ENCODE measurements at places on chromosomes 2 and 18.
A peak's percentile ranks its signal among the peaks of the same experiment; 100 is the strongest.

DNA sequence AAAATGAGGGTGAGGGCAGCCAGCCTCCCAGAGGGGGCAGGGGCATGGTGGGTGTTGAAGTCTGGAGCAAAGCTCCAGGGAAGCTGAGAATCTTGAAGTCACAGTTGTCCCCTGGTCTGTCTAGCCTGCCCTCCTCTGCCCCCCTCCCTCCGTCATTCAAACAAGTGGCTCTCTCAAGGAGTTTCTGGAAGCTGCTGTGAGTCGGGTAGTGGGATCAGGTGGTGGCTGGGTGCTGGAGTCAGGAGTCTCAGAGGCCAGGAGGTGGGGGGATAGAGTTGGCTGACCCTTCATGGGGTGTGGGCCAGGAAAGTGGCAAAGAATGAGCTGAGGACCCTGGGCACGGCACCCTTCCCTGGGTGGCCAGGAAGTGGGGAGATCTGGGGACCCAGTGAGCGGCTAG lies 495 bp upstream of the ASIC4 start:
- no peak for DNase-seq

DNA sequence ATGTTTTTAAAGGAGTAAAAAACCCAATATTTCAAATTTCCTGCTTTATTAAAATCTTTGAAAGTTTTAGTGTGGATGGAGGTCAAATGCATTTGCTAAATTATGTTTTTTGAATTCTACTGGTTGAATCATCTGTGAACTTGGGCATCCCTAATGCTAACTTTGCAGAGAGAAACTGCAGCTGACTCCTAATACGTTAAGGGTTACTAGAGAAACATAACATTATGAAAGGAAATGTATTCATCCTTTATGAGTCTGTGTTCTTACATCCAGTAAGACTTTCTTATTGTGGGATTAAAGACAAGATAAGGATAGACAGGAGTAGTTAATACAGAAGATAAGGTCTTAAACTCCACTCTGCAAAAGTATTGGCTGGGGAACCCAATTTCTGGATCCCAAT lies 140.6 kb downstream of the FAM124B start:
- no peak for DNase-seq

DNA sequence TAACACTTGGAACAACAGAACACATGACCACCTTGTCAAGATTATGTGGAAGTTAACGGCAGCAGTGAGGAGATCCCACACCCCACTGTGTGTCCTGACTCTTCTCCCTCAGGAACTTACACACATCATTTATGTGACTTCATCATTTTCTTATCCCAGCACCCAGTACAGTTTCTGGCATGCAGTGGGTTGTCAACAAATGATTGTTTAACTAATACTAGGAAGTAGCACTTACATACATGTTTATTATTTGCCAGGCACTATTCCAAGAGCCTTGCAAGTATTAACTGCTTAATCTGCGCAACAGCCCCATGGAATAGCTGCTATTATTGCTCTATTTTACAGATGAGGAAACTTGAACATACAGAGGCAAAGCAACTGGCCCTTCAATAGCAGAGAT lies 391.5 kb downstream of the TXNL1 start:
- DNase-seq = no peak

DNA sequence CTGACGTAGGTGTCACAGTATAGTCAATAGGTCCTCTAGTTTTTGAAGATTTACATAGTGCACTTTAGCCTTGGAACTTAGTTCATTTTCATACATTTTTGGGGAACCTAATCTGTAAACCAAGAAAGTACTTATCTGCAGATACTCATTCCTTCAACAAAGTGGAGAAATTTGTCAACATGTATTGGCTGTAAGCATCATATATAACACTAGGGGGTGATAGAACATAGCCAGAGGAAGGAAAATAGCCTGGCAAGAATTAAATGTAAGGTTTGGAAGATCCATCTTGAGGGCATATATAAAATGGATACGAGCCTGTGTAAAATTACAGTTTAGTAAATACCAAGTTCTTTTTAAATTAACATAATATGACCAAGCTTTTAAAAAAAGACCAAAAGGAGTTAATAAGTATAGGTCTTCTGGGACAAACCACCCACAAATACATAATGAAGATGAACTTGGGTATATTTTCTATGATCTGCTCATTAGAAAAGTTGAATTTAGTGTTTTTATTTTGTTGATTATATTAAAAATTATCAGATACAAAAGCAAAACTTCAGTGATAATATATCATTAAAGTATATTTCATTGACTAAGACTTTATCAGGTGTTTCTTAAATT lies 18.2 kb downstream of the RPL37A start:
- peak; percentile 60 for DNase-seq

- no peak for DNase-seq
Measured at GRCh38 chr2:219422952-219423534, 4.9 kb downstream of the DES start.

DNA sequence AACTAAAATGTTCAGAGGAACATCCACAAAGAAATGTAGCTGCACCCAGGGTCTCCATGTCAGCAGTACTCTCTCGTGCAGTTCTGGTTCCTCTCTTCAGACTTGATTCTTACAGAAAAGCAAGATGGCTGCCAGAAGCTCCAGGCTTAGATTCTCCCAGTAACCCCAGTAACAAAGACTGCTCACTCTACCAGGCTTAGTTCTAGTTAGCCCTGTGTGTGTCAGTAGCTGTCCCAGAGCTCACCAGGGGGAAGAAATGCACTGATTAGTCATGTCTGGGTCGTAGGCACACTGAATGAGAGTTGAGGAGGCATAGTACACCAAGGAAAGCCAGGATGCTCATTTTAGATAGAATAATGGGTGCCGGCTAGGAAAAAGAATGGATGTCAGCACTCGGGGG lies 395.0 kb upstream of the NRP2 start:
- no peak for DNase-seq

DNA sequence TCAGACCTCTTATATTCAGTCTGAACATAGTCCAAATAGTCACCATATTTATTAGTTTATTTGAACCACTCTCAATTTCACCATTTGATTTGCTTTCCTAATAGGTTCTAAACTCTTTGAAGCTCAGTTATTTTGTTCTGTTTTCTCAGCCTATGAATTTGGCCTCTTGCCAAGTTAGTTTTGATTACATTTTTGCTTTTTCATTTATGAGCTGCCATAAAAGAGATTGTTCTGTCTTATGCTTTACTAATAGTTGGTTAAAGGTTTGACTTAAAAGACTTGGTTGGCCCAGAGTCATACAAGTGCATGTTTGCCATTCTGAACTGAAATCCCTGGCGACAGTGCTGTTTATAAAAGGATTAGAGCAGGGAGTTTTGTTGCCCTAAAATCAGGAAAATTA lies 85.9 kb upstream of the RANBP2 start:
- no peak for DNase-seq

DNA sequence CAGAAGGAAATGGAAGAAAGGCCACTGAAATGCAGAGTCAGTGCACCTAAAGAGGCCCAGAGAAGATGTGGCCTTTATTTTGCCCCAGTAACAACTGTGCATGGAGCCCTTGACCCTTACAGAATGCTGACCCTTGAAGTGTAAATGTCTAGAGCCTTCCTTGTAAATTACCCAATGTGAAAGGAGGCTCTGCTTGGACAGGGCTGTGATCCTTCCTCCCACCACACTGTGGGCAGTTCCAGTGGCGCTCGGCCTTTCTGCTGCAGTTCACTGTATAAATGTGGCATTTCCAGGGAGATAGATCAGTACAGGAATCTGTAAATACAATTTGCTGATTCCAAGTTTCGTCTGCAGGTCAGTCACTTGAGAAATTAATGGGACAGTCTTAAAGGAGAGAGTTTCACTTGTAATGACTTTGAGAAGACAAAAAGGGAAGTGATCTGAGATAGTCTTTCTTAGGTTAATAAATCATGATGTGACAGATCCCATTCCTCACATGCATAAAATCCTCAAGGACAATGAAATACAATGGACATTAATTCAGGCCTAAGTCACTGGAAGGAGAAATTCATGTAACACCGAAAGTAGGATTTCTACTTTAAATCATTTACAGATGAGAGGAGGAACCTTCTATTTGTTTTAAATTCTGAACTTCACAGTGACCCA lies 133.8 kb upstream of the LMAN1 start:
- no peak for DNase-seq

DNA sequence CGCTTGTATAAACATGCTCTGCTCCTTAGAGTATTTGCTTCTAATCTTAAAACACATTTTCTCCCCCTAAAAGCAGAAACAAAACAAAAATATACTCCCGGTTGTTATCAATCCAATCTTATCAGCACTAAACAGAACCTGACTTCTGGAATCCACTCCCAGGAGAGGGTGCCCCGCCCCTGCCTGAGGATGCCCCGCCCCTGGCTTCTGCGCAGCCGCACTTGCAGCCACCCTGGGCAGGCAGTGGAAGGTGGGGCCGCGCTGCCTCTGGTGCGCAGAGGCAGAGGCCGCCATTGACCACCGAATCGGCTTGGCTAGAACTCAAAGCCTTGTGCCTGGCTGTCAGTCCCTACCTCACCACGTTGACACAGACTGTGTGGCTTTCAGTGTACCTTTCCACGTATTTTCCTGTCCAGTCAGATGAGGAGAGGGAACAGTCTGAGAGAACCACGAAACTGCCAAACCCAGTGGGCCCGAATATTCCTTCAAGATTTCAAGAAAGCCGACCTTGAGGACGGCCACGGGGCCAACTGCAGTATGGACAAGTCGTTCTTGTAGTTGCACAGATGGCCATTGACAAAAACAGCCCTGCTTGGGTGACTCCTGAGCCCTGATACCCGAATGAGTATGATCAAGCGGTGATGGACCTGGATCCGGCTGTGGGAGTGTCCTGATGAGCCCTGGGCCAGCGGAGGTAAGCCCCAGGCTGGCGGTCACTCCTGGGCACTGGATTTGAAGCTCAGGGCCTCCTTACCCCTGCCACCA lies 46.2 kb upstream of the ARHGAP28 start:
- DNase-seq = no peak

GRCh38 chr2:128474036-128474955 lies 155.6 kb upstream of the HS6ST1 start:
- DNase-seq = no peak

GRCh38 chr2:215504547-215504946 lies 68.7 kb upstream of the FN1 start:
- DNase-seq = no peak

- no peak for DNase-seq
Measured at GRCh38 chr2:120517751-120518469, 172.0 kb downstream of the INHBB start.

DNA sequence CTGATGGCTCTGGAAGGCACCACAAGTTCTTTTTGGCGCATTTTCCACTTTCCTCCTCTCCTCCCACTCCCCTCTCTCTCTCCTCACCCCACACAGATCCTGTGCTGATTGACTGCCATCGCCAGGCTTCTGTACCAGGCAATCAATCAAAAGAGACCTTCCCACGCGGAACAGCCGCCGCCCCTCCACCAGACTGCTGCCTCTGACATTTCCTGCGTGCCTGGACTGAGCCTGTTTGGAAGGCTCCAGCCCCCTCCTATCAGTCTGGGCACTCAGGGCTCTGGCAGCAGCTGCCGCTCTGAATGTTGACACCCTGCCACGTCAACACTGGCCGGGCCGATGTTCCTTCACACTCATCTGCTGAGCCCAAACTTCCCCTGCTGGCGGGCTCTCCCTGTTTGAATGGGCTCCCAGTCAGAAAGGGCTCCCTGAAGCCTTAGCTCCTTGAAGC lies 467.7 kb downstream of the EPHA4 start:
- no peak for DNase-seq

DNA sequence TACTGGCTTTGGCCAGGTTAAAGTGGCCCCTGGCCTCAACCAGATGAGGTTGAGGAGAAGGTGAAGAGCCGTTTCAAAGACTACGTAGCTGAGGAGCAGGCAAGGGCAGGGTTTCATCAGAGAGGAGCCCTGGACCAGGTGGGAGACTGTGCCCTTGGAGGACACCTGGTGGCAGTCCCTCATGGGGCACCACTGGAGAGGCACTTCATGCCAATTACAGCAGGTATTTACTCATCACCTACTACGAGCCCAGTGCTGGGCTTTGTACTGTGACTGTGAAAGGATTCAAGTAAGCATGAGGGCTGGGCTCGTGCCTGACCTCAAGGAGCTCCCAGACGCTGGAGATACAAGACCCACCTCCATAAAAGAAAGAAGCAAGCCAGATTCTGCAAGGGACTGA lies 37.6 kb downstream of the SMAD7 start:
- DNase-seq = no peak

- no peak for DNase-seq
Measured at GRCh38 chr2:241110607-241111439, 8.7 kb upstream of the MTERF4 start.

DNA sequence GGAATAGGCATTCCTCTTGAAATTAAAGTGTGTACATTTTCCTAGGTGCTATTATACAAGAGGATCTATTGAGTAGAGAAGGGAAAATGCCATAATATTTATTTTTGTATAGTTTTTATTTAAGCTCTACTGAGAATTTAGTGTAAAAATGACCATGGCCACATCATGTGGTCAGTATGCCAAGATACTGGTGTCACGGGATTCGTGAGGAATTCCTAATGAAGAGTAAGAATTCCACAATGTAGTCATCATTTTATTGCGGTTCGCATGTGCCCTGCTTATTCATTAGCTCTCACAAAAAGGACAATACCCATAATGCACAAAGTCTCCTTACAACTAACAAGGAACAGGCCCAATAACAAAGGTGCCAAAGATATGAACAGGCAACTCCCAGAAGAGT lies 39.3 kb upstream of the PARD3B start:
- DNase-seq = peak; percentile 78

DNA sequence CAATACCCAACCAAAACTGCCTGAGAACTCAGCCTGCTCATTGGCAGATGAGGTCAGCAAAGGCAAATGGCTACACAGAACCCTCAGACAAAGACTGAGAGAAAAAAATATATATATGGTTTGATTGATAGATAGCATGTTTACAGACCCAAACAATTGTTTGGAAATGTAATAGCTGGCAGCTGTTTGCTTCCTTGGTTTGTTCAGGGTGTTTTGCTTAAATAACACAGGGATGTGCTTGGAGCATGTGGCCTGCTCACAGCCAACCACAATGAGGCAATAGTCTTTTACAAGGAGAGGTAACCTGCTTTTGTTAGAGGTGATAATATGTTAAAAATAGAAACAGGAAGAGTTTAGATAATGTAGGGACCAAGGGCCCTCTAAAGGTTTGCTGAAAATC lies 84.5 kb downstream of the PDK1 start:
- DNase-seq = no peak

DNA sequence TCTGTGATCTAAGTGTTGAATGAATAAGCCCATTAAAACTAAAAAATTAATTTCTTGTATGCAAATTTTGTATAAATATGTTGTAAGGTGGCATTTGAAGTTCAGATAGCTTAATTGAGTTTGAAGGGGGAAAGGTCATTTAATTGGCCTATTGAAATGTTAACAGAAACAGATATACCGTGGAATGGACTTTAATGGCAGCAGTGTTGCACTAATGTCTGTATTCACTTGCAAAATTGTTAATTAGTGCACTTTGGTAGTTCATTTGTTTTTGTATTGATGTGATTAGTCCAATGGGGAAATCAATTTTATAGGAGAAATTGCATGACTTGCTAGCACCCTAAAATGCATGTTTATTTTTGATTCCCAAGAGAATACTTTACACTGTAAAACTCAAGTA lies 41.8 kb upstream of the OTX1 start:
- no peak for DNase-seq

GRCh38 chr2:229575569-229576315 lies 138.6 kb downstream of the DNER start:
- no peak for DNase-seq
